Stimulated activated CD4-positive, alpha-beta T cell treated with anti-CD3 and anti-CD28 coated beads, Interleukin-12 subunit alpha, Interleukin-12 subunit beta, amount 100 ng/mL, for 4 hours (primary cell): ENCODE measurements at places on chromosomes 7 and 10.

DNA sequence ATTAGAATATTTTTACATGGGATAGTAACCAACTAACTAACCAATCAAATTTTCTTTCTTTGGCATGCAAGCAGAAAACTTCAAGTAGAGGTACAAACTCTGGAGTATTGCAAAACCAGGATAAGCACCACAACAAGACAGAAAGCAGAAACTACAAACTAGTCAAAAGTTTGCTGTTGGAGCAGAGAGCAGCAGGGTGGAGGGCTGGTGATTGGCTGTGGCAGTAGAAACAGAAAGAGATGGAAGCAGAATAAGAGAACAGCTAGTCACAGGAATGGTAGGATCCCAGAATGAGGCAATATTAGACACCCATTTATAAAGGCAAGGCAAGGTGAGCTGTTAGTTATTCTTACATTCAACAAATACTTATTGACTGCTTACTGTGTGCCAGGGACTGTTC lies 6.8 kb upstream of the MACC1 start:
- DNase-seq = no peak

DNA sequence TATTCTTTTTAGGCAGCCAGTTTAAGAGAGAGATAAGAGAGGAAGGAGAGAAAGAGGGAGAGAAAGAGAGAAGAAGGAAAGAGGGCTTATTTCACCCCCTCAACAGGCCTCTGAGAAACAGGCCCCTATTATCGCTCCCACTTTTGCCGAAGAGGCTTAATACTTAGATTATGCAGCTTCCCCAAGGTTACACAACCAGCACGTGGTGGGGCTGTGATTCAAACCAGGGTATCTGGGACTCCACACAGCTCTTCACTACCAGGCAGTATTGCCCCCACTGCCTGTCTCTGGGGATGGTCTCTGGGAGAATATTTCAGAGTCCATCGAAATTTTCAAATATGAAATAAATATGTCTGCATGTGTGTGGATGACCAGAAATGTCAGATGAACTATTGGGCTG lies 3.0 kb downstream of the GIMAP1 start:
- DNase-seq = no peak

- DNase-seq = no peak
These were observed 4.6 kb upstream of the SLC13A1 start for GRCh38 chr7:123204206-123204835.

DNA sequence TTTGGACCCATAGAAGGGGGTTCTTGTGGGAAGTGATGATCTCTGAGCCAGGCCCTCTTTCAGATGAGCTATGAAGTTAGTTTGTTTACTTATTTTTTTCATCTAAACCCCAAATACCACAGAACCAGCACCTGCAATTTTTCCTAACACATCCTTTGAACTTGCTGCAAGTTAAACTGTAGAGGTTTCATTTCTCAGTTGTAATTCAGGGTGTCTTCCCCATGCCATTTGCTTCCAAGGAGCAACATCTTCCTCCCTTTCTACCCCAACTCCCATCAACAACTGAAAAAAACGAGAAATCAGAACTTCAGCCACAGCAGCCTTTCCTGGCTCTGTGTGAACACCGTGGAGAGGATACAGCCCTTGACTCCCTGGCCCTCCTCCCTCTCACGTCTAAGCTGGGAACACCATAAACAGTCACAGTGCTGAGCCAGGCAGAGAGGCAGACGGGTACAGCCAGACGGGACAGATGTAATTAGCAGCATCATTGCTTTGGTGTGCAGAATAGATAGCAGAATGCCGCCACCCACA lies 63.6 kb downstream of the RGS10 start:
- DNase-seq = no peak

GRCh38 chr10:11913079-11913641 lies 90.0 kb downstream of the PROSER2 start:
- DNase-seq = no peak
